ENCODE measurements at places on chromosomes 16 and 17. TPM values are rescaled to one million over a fixed set of nuclear protein-coding genes. Genes with fewer than 3 reads are reported as not detected.

- peak; percentile 79 for DNase-seq
- peaks cover 47% of the 10 kb centered on the region for H3K4me1 ChIP-seq
- H3K27ac ChIP-seq = peak overlapping the region; percentile 98
- H3K4me3 ChIP-seq = peak overlapping the region; percentile 89
- H3K36me3 ChIP-seq = peaks cover 39% of the 10 kb centered on the region
Measured at GRCh38 chr17:75778861-75779249, 5.8 kb upstream of the UNK start.

GRCh38 chr17:83088451-83088850, 9.0 kb downstream of the METRNL start:
- H3K36me3 ChIP-seq = no peaks in the 10 kb centered on the region
- H3K4me1 ChIP-seq = peaks cover 18% of the 10 kb centered on the region
- no peaks in the 10 kb centered on the region for H3K27me3 ChIP-seq
- no peak for DNase-seq
- H3K27ac ChIP-seq = no peak overlapping the region

- H3K4me3 ChIP-seq = no peak overlapping the region
- no peak for DNase-seq
- peaks cover 29% of the 10 kb centered on the region for H3K4me1 ChIP-seq
- peaks cover under 1% of the 10 kb centered on the region for H3K36me3 ChIP-seq
- no peak overlapping the region for H3K27ac ChIP-seq
Measured at GRCh38 chr17:50855708-50856330, 10.3 kb downstream of the TOB1 start.

The NXPH3 gene
- total RNA-seq = not detected

The CYGB gene
- total RNA-seq = not detected
